ENCODE measurements at places on chromosomes 5 and 9.

DNA sequence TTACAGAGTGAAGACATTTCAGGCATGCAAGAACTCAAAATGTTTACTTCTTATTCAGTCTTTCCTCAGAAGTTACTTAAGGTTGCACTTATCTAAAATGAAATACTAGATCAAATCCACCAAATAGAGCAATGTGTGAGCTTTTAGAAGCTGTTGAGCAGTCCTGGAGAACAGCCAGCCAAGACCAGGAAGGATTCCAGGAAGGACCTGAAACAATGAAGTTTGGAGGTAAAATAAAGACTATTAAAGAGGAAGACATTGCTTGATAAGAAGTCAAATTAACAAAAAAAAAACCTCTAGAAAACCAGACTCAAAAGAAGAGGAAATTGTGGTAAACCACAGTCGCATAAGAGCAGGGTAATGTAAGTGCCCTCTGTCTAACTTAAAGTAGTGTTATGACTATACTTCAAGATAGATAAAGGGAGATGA lies 156.2 kb upstream of the S1PR3 start:
- no peak for DNase-seq

DNA sequence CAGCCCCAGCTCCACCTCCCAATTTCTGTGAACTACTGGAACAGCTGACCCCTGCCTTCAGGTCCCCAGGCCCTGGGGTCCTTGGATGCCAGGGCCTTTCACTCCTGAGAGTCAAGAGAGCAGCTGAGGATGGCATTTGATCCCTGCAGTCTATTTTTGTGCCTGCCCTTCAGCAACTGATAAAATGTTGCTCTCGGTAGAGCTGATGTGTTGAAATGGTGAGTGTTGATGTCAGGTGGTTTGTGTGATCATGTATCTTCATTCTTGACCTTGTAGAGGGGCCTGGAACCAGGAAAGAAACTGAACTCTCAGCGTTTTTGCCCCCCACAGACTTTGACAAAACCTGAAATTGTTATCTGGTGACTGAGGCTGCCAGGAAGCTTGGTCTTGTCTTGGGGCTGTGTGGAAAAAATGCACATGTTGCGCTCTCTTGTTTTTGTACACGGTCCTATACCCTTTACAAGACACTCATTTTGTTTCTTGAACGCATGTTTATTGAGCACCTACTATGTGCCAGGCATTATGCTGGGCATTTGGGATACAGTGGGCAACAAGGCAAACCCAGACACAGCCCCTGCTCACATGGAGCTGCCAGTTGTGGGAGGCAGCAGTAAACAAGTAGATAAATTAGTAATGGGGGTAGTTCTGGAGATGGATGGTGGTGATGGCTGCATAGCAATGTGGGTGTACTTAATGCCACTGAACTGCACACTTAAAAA lies 78.3 kb downstream of the PPARGC1B start:
- no peak for DNase-seq

DNA sequence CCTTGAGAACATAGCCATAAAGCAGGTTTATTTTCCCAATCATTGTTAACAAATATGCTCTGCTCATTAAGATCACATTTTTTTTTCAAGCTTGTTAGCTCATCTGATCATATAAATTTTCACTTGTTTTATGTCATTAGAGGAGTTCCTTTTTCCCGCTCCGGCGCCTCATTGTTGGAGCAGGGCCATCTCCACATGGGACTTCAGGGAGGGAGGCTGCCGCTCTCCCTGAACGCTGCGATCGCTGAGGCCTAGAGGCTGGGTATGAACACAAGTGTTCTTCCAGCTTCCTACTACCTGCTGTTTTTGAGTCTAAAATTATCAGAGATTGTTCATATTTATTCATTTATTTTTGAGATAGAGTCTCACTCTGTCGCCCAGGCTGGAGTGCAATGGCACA lies 246.9 kb downstream of the MPDZ start:
- DNase-seq = no peak

- DNase-seq = no peak
These were observed 32.7 kb downstream of the ATG10 start for GRCh38 chr5:82004511-82004910.

DNA sequence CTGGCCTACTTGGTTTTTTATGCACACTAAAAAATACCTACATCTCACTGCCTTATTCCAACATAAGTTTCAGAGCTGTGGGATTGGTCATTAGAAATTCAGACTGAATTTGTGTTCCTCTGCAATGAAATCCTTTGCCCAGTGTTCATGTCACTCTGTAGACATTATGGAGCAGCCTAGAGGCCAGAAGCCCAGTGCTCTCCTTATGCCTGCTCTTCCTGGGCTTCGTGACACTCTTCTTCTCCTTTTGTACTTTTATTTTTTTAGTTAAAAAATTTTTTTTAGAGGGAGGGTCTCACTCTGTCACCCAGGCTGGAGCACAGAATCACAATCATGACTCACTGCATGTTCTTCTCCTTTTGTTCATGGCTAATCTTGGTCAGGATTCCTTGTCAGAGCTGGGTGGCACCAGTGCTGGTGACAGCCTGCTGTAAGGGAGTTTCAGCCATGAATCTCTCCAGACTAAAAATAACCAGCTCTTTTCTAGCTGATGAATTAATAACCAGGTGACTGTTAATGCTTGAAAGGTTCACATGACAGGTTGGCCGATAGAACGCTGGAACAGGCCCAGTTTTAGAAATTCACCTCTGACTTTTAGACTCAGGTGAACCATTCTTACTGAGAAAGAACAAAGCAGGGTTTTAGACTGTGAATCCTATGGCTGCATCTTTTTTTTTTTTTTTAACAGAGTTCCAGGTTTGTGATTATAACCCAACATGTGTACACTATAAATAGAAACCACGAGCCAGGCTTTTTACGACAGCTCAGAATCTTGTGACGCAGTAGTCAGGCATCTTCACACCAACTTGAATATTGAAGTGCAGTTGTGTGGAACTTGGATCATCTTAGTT lies 34.1 kb upstream of the C5orf47 start:
- DNase-seq = no peak

DNA sequence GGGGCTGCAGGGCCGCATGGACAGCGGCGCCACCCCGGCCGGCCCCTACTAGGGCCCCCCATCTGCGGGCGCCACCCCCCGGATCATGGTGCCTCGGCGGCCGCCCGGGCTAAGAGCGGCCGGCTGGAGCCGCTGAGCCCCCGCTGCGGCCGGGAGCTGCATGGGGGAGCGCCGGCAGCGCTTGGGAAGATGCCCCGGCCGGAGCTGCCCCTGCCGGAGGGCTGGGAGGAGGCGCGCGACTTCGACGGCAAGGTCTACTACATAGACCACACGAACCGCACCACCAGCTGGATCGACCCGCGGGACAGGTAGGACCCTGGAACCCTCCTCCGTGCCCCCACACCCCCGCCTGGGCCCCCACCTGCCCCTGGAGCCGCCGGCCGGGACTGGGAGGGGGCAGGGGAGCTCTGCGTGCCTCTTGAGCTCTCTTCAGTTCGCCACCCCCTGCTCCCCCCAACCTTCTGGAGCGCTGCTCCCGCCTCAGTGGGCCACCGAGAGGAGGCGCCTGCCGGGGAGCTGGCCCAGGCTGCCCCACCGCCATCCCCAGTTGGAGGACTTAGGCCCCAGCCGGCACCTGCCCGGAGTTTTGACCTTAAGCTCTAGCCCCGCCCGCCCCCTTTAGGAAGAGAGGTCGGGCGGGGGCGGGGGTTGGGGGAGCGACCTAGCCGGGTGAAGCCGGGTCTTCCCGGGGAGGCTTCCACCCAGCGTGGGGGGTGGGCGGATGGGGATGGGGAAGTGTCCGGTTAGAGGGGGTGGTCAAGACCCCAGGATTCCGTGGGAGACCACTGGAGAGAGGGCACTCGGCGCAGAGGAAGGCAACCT lies 730 bp downstream of the WWC1 start:
- DNase-seq = no peak

DNA sequence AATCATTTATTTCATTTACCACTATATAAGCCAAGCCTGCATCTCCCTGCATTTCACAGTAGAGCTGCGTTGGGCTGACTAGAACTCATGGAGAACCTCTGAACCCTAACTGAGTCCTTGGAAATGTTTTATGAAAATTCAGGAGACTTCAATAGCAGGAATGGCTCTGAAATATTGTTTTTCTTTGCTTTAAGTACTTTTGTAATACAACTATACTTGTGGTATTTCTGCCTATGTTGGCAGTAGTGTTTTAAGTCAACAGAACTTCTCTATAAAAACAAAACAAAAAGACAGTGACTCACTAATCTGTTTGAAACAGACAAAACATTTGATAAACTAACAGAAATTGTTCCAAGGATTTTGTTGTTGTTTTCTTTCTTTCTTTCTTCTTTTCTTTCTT lies 489.2 kb upstream of the MEF2C start:
- DNase-seq = no peak

DNA sequence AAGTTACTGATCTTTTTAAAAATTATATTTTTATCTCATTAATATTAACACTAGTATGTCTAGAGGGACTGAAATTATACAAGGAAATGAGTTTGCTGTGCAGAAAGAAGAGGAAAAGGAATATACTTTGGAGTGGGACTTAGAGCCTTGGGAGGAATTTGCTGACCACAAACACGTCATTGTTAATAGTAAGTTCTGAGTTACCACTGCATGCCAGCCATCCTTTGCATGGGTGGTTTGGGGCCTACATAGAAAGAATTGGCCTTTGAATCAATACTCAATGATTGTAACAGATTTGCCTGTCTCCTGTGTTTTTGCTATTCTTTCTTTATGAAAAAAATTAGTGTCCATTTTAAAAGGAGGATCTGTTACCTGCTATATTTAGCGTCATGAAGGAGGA lies 232.6 kb upstream of the TNC start:
- no peak for DNase-seq
